Stimulated activated CD8-positive, alpha-beta memory T cell treated with anti-CD3 and anti-CD28 coated beads, Interleukin-4, amount 100 ng/mL, for 24 hours (primary cell): ENCODE measurements at places on chromosomes 13 and 19.
A peak's percentile ranks its signal among the peaks of the same experiment; 100 is the strongest.

DNA sequence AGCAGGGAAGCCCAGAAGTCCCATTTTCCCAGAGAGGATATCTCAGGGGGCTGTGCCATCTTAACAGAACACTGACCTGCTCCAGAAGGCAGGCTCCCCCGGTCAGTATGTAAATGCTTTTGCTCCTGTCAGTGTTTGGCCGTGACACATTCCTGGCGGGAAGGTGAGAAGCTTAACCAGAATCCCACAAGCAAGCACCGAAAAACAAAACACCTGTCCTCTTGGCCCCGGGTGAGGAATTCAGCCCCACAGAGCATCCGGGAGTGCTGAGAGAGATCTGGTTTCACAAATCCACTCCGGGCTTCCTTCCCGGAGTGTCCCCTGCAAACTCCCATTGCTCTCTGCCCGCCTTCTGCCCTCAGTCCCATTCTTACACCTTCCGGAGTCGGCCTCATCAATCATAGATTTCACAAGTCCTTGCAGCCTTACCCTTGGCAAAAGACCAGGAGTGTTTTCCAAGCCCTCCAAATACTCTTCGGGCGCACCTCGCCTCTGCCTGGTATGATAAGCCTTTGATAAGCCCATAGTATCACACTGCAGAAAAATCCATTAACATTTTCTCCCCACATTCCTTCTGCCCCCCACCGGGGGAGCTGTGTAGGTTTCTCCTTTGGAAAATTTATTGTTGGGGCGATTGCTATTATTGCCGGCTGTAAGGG is 12.2 kb downstream of the TPM4 start:
- DNase-seq = no peak

- no peak for DNase-seq
Measured at GRCh38 chr19:5996623-5997320, 18.8 kb upstream of the RANBP3 start.

DNA sequence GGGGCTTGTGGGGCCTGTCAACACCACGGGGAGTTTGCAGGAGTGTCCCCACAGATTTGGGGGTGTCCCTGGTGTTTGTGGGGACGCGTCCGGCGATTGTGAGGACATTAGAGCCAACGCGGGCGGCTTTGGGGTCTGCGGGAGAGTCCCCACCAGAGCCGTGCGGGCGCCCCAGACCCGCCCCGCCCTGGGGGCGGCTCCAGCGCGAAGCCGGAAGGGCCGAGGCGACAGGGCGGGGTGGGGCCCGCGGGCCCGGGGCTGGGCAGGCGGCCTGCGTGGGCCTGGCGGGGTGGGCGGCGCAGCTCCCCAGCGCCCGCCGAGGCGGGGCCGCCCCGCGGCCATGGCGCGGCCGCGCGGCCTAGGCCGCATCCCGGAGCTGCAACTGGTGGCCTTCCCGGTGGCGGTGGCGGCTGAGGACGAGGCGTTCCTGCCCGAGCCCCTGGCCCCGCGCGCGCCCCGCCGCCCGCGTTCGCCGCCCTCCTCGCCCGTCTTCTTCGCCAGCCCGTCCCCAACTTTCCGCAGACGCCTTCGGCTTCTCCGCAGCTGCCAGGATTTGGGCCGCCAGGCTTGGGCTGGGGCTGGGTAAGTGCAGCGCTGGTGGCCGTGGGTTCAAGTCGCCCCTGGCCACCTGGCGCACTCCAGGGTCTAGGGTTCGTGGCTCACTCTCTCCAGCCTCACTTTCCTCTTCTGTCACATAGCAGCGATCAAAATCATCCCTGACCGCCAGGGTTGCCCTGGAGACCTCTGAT is 10.3 kb downstream of the PDE4A start:
- no peak for DNase-seq

GRCh38 chr19:13079542-13079986 is 23.1 kb downstream of the LYL1 start:
- DNase-seq = no peak

DNA sequence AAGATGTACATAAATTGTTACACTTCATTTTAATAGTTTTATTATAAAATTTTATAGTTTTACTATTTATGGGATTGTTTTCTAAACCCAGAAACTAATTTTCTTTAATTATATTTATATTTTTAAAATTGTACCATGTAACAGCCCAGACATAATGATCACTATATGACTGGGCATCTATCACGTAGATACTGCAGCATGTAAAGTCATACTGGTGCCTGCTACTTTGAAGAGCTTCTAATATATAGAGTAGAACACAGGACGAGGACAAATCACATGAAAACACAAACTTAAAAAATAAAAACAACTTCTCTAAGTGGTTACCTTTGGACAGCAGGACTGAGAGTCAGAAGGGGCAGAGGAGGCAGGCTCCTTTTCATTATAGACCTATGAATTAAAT is 5.3 kb downstream of the ELF1 start:
- no peak for DNase-seq

DNA sequence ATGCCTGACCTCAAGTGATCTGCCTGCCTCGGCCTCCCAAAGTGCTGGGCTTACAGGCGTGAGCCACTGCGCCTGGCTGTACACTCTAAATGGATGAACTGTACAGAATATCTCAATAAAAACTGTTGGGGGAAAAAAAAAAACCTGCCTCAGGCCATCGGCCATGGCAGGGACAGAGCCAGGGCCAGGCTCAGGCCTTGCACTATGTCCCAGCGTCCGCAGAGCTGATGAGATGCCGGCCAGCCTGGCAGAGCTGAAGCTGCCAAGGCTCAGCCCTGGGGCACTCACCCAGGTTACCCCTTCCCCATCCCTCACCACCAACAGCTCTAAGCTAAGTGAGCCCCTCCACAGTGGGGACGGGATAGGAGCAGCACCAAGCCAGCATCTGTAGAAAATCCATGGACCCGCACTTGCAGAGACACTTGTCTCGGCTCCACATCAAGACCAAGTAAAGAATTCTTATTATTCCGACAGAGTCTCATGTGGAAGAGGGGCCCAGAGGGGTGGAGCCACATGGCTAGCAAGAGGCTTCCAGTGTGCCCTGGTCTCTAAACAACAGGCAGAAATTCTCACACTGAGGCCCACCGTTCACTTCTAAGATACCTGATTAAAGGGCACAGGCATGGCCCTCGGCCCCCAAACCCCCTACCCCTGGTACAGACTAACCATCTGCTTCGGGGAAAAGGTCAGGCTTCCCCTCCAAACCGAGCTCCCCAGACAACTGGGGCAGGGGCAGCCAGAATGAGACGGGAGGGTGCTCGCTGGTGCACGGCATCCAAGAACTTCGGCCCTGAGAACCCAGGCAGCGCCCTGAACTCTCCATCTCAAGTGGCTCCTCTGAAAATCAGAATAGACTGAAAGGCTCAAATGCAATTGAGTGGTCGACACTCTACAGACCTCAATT is 5.8 kb downstream of the PPP6R1 start:
- no peak for DNase-seq

GRCh38 chr19:10593820-10594637 is 6.9 kb upstream of the AP1M2 start:
- no peak for DNase-seq

DNA sequence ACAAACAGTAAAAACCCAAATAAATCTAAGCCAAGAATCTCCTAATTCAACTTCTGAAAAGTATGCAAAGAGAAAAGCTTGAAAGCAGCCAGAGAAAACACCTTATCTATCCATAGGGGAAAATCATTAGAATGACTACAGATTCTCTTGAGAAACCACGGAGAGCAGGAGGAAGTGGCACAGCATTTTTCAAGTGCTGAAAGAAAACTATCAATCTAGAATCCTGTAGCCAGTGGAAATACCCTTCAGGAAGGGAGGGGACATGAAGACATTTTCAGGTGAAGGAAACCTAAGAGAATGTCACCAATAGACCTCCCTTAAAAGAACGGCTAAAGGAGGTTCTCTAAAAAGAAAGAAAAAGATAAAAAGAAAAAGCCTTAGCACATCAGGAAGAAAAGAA is 66.2 kb upstream of the XPO4 start:
- DNase-seq = no peak

GRCh38 chr19:12723641-12724426 is at the start of gene TNPO2:
Gene TNPO2 (minus strand): TSS chr19:12723932. CDS start chr19:12720977, 2,955 bp downstream.
- DNase-seq = peak; percentile 51

DNA sequence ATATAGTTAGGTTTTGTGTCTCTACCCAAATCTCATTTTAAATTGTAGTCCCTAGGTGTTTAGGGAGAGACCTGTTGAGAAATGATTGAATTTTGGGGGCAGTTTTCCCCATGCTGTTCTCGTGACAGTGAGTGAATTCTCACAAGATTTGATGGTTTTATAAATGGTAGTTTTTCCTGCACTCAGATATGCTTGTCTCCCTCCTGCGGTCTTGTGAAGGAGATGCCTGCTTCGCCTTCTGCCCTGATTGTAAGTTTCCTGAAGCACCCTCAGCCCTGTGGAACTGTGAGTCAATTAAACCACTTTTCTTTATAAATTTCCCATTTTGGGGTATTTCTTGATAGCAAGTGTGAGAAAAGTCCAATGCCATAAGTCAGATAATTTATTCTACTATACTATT is 1977.5 kb upstream of the PCDH20 start:
- no peak for DNase-seq

DNA sequence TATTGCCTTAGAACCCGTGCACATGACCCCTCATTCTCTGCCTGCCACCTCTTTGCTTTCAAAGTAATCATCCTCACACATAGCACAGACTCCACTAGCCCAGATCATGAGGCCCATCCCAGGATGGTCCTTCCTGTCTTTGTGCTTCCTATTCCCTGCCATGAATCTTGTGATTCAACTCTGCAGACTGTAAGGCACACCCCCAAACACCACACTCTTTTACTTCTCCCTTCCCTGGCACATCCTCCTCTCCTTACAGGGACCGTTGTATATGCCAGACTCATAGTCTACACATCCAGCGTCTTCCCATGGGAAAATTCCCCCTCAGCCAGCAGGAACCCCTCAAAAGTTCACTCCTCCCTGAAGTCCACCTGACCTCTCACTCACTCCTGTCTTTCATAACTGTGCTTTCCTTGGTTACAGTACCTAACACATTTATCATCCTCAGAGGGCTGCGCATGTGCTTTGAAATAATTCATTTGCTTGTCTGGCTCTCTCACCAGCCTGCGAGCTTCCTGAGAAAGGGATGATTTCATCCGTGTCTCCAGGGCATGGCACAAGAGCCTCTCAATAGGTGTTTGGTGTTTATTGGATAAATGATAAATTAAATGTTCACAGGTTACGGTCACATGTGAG is 26.8 kb upstream of the LRCH1 start:
- no peak for DNase-seq

DNA sequence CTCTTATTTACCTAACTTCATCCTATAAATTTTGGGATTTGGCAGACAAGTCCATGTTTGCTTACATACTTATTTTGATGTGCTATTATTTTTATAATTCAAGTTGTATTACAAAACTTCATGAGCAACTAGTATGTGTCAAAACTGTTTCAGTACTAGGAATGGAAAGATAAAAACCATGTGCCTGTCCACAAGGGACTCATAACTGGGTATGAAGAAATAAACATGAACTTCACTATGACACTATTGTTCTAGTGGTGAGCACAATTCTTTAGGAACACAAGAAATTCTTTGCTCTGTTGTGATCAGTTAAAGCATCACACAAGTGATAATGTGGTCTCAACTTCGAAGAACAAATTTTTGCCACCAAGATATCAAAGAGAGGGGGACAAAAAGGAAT is 97.5 kb upstream of the FBXL3 start:
- DNase-seq = no peak

- no peak for DNase-seq
Measured at GRCh38 chr13:40408602-40409001, 257.8 kb downstream of the FOXO1 start.

- no peak for DNase-seq
Measured at GRCh38 chr19:7654401-7654800, 14.4 kb upstream of the RETN start.

DNA sequence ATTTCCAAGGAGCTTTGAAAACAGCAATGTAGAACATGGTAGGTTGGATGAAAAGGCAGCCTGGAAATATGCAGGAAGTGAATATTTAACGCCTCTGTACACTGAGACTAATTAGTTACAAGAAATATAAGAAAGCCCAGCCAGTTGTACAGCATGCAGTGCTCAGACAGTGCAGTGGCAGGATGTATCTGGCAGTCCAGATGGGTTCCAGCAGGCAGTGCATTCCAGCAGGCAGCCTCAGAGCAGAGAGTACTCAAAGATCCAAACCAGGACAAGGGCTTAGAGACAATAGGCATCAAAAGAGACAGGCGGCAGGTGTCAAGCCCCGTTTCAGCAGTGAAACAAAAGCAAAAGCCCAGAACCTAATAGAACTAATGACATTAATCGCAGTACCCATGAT is 2776.3 kb downstream of the PCDH9 start:
- DNase-seq = no peak
